ENCODE measurements at places on chromosomes 7 and 10.

DNA sequence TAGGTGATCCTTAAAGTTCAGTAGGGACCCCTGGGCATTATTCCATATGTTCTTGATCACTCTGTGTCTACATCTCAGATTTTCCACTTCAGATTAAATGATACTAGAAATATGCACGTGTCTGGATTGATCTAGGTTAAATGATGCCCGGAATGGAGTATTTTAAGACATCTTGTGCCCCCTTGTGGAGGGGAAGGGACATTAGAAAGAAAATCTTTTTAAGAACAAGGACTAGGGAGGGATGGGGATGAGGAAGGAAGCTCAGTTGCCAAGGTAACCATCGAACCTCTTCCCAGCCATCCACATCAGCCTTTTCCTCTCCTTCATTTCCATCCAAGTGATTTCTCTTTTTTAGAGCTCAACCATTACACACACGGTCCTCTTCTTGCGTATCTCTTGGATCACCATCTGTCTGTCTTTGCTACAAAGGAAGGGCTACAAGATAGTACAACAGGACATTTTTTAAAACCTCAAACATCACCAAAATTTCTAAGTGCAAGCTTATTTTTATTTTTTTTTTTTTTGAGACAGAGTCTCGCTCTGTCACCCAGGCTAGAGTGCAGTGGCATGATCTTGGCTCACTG is 40.5 kb downstream of the PRSS2 start:
- peak; percentile 46 for DNase-seq

GRCh38 chr10:47146572-47146971 is 153.4 kb upstream of the GDF10 start:
- no peak for DNase-seq

GRCh38 chr7:332646-333392 is 42.8 kb downstream of the FOXL3 start:
- peak; percentile 92 for DNase-seq

GRCh38 chr7:45342236-45342635 is 184.6 kb downstream of the RAMP3 start:
- no peak for DNase-seq

All from hepatocyte (in vitro differentiated cells).